ENCODE measurements at places on chromosomes 3 and 15.
A peak's percentile ranks its signal among the peaks of the same experiment; 100 is the strongest.

GRCh38 chr3:73759297-73759711, 134.6 kb upstream of the PDZRN3 start:
- DNase-seq, result no peak

GRCh38 chr15:26867200-26868007, 542 bp downstream of the GABRA5 start:
- no peak for DNase-seq

GRCh38 chr3:194003114-194004057, 132.6 kb upstream of the HES1 start:
- DNase-seq, result no peak

DNA sequence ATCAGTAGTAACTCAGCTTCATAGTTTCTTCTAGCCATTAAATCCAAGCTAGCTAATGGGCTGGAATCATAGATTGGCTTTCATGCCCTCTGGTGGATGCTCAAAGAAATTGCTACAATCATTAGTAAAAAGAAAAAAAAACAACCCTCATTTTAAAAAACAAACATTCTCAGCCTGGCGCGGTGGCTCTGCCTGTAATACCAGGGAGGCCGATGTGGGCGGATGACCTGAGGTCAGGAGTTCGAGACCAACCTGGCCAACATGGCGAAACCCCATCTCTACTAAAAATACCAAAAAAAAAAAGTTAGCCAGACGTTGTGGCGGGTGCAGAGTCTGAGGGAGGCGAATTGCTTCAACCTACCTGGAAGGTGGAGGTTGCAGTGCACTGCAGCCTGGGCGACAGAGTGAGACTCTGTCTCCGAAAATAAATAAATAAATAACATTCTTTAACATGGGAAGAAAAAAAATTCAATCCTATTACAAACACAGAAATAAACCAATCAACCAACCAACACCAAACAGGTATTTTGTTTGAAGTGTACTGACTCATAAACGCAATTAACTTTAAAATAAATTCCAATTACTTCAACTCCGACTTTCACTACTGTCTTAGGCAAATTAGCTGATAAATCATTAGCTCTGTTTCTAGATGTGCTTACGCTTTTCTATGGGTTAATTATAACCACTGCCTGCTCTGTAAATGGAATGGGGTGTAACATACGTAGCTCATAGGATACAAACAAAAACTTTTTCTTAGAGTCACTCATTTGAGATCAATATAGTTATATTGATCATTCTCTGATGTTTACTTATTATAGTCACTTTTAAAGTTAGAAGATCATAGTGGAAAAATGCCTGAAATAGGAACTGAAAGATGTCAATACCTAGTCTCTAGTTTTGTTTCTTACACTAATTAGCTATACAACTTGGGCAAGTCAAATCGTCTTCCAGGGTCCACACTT, 24.9 kb downstream of the TMEM207 start:
- peak; percentile 58 for DNase-seq

- DNase-seq, result no peak
These were observed 192.8 kb upstream of the TBC1D5 start for GRCh38 chr3:17935222-17935621.

DNA sequence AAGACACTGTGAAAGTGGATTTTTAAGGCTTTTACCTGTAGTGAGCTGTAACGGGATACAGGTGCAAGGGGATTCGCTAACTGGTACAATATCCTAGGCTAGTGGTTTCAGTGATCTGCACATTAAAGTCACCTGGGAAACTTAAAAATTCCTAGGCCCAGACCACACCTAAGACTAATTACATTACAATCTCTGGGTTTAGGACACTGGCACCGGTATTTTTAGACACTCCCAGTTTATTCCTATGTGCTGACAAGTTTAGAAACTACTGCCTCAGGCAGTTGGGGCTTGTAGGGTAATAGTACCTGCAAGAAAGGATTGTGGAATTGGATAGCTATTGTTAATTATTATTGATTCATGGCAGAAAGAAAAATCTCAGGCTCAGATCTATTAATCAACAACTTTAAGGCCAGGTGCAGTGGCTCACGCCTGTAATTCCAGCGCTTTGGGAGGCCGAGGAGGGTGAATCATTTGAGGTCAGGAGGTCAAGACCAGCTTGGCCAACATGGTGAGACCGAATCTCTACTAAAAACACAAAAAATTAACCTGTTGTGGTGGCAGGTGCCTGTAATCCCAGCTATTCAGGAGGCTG, 50.4 kb upstream of the CASR start:
- no peak for DNase-seq

GRCh38 chr3:49333091-49333490, 6.8 kb downstream of the USP4 start:
- no peak for DNase-seq

- no peak for DNase-seq
These were observed 37.5 kb downstream of the SERPINI1 start for GRCh38 chr3:167772992-167773391.

DNA sequence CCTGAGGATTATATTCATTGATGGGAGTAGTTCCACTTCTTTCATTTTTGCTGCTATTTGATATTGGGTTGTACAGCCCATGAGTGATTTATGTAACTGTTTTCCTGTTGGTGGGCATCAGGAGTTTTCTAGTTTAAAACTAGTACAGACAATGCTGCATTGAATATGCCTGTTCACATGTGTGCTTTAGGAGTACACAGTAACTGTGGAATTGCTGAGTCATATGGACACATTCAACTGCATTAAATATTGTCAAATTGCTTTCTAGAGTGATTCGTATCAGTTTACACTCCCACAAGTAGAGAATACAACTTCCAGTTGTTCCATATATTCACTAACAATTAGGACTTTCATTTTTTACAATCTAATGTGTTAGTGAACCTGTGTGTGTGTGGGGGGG, 59.8 kb upstream of the THSD4 start:
- no peak for DNase-seq

Measured in NCI-H1048 (cell line).